ENCODE measurements at places on chromosomes 12 and 14.

GRCh38 chr14:56333359-56334292 is 215.4 kb downstream of the PELI2 start:
- no peak for DNase-seq

DNA sequence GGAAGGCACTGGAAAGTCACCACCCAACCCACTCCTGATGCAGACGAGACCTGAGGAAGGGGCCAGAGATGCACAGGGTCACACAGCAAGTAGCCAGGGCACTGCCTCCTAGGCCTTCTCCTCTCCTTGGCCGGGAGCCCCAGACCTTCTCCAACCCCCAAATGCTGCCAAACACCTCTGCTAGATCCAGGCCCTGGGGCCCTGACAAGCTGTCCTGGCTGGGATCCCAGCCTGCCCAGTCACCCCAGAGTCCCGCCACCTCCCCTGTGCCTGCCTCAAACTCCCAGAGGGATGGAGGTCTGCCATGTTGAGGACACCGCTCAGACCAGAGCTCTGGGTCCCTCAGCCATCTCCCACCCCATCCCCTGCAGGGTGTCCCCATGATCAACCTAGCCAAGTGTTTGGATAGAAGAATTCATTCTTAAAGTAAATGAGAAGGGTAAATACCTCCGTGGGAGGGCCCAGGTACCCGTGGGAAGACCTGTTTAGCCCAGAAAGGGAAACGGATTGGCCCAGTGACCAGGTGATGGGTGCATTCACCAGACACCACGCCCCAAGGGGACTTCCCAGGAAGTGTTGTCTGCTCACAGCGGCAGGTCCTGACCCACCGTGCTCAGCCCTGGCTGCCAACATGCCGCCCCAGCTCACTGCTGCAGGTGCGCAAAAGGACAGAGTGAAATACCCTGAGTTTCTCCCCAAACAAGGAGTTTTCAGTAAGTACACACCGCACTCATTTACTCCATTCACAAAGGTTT is 4.6 kb upstream of the DIO3 start:
- no peak for DNase-seq

DNA sequence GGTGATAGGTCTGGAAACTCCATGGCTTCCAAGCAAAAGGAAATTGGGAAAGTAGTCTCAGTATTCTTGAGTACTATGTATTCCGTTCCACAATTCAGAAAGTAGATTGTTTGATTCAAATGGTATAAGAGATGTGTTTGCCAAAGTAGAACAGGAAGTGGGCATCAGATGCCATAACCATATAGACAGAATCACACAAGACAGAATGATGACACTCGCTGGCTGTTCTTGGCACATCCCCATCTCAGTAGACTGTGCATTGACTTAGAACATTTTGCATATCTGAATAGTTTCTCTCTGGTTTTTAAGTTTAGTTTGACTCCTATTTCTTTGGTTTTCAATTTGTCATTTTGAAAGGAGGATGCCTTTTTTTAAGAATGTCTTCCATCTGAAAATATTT is 221.1 kb upstream of the RGS6 start:
- DNase-seq: no peak

DNA sequence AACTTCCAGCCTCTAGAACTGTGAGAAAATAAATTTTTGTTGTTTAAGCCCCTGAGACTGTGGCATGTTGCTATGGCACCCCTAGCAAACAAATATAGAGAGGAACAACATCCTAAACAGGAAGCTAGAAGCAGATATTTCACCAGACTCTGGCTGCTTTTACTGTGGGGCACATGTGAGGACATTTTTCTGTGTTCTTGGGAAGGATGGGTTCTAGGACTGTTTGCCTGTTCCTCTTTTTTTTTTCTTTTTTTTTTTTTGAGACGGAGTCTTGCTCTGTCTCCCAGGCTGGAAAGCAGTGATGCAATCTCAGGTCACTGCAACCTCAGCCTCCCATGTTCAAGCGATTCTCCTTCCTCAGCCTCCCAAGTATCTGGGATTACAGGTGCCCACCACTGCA is 4.2 kb upstream of the HRK start:
- DNase-seq: no peak

GRCh38 chr14:73209953-73210352 is 27.4 kb upstream of the PAPLN start:
- DNase-seq: no peak

DNA sequence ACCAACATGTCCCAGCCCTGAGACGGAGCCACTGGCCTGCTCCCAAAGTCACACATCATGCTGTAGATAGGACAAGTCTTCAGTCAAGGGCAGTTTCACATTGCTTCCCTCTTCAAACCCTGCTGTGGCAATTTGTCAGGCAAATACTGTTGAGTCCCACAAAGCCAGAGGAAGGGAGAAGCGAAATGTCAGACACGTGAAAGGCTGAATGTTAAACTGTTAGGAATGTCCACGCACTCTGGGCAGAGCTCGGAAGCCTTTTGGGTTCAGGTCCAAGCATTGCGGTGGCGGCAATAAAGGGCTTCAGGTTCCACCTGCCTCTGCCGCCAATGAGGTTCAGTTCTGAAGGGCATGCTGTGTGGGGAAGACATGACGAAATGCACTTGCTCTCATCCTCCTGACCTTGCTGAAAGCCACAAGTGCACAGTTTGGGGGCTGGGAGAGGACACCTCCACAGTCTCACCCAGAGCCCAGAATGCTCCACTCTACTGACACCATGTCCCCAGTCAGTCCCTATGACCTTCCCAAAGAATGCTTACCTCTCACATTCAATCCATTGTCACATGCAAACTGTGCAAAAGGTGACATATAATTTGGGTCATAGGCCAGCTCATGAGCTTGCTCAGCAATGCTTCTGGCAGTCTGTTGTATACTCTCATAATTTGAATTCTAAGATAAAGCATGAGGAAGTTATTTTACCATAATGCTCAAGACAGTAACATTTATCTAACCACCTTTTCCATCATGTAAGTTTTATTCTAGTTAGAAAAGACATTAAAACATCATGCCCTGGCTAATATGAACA is 35.7 kb downstream of the RAD9B start:
- DNase-seq: no peak

DNA sequence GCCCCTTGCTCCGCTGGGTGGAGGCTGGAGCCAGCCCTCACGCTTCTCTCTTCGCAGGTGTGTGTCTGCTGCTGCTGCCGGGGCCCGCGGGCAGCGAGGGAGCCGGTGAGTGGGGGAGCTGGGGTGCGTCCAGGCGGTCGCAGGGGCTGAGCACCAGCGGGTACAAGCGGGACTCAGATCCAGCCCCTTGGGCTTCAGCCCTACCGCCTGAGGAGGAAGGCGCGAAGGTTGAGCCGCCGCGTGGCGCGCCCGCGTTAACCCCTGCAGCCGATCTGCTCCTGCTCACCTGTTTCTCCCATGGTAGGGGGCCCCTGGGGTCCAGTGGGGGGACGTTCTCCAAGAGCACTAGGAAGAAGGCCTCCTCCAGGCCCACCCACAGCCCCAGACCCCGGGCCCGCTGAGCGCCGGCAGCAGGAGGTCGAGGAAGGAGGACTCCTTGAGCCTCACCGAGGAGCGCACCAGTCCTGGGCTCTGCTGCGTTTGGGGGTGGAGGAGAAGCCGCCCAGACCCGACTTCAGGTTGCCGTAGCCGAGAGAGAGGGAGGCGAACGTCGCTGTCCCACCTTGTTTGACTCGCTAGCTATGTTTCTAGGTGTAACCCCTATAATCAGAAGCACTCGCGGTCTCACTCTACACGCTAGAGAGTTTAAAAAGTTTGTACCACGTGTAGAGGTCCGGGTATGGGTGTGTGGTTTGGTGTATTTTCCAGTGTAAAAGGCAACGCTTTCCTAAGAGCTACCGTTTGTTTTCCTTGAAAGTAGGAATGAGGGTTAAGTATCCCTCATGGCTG is 834 bp downstream of the COCH start:
- DNase-seq: peak; percentile 35

DNA sequence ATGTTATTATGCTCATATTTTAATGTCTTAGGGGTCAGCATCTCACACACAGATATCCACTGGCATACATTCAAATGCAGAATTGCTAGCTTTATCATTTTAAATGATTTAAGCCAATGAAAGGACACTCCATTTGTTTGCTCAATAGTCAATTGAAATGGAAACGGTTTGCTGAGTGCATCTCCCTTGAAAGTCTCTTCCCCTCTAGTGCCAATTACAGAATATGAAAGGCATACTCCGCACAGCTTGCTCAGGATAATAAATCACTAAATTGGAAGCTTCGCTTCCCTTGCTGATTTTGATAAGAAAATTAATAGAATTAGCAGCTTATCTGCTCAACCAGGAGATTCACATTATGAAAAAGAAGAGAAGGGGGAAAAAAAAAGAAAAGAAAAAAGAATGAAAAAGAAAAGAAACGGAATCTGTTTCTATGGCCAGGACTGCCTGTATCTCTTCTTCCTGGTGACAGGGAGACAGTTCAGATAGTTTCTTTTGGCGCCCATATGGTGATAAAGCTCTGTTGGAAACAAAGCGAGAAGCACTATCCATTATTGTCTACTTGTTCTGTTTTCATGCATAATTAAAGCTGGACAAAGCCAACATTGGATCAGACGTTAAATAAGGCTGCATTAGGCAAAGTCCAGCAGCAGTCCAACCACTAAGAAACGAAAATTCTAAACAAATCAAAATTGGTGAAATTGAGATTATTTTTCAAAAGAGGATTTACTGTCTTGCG is 225.0 kb downstream of the GXYLT1 start:
- DNase-seq: no peak

DNA sequence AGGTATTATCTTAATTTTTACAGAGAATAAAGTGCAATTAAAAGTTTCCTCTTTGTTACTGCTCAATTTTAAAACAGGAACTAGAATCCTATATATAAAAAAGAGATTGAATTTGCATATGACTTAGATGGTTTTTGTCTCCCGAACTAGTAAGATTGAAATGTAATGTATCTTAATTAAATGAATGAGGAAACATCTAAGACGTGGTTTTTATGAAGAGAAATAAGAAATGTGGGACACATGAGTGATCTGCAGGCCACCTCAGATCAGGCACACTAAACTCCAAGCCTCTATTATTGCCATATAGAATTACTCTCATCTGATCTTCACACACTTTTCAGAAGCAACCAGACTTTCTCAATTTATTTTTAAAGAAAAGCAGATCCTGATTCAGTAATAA is 158.6 kb downstream of the CPNE8 start:
- no peak for DNase-seq

GRCh38 chr12:58359084-58359483 is 417.7 kb downstream of the ATP23 start:
- DNase-seq: no peak

DNA sequence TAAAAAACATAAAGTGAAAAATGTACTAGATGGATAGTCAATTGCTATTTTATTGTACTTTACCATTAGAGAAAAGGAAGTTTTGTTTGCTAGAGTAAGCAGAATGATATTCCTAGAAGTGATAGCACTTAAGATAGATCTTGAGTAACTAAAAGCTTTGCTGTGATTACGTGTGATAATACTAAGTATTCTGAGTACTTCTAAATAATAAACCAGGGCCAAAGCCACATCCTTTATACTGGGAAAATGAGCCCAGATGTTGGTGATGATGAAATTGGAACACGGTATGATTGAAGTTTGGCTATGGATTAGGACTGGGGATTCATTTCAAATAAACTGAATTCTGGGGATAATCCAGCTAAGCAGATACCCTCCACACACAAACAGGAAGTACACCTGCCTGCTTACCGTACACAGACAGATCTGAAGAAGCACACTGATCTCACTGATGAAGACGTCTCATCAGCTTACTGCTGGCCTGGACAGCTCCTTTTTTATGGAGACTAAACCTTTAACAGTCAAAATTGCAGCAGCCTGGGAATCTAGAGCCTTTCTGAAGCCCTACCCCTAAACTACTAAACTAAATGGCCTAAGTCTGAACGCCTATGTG is 199.8 kb downstream of the LRFN5 start:
- no peak for DNase-seq

- no peak for DNase-seq
Observed at GRCh38 chr12:72699362-72699761, 427.2 kb downstream of the TRHDE start.

GRCh38 chr14:51004352-51004800 is 60.1 kb upstream of the PYGL start:
- DNase-seq: no peak

DNA sequence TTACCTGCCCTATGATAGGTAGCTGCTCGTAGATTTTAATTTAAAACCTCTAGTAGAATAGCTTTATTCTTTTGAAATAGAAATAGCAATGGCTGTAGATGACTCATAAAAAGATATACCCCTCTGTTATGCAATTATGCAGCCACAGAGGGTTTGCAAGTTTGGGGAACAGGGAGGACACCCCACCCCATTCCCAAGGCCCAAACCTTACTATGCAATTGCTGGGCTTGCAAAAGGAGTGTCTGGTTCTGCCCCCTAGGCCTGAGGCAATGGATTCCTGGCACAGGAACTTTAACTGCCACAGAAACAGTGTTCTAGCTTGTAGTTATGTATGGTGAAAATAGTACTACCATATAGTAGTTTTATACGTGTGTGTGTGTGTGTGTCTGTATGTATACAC is 403.3 kb downstream of the ADAMTS20 start:
- DNase-seq: no peak

GRCh38 chr14:38098074-38098836 is 109.4 kb upstream of the SSTR1 start:
- DNase-seq: no peak

DNA sequence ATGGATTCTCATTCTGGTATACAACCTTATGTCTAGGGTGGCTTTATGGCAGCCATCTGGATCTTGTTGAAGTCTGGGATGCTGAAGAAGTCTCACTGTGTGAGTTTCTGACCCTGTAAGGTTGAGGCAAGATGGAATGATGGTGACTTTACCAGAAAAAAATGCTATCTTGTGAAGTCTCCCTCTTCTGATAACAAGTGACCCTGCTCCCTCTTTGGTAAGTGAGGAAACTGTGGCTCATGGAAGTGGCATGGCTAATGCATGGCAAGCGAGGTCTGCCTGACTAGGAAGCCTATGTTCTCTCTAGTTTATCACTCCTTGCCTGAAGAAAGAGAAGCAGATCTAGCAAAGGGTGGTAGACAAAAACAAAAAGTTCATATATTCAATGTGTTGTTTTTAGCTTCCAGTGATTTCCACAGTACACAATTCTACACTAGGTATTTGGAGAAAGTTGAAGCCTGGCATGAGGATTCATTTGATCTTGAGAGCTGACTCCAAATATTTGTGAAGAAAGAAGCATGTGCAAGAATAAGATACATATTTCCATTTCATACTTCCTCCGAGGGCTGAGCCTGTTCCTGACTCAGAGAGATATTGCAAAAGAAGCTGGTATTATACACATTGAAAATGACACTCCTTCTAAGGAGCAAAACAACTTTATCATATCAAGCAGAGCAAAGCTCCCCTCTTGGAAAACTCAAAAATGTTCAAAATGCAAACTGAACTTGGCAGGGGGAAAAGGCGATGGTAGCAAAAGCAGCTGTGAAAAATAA is 63.6 kb downstream of the HELB start:
- DNase-seq: no peak

DNA sequence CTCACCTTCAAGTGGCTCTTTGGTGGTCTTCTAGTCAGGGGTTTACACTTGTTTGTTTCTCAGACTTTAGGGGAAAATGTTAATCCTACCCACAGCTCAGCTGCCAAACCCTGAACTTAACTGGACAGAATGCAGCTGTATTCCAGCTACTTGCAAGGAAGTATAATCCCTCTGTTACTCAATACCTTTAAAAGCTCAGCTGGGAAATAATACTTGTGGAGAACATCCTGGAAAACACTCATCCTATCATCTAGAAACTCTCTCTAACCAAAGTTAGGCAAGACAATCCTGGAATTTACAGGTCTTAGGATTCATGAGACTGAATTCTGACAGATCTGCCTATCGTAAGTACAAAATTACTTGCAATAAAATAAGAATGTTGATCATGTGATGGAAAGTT is 404.1 kb downstream of the ADAMTS20 start:
- DNase-seq: no peak

- DNase-seq: no peak
Observed at GRCh38 chr12:130414381-130414780, 76.7 kb downstream of the PIWIL1 start.
